ENCODE measurements at places on chromosomes 3 and 15. TPM values are rescaled to one million over a fixed set of nuclear protein-coding genes. Genes with fewer than 3 reads are reported as not detected.

GRCh38 chr3:169390271-169390670 lies 273.2 kb downstream of the MECOM start:
- H3K36me3 ChIP-seq: no peaks in the 10 kb centered on the region
- no peak for DNase-seq
- no peak overlapping the region for H3K27ac ChIP-seq
- H3K4me1 ChIP-seq: no peaks in the 10 kb centered on the region
- no peak overlapping the region for H3K4me3 ChIP-seq

GRCh38 chr15:97576929-97577645 lies 383.4 kb upstream of the ARRDC4 start:
- DNase-seq: no peak
- H3K27ac ChIP-seq: no peak overlapping the region
- no peaks in the 10 kb centered on the region for H3K27me3 ChIP-seq
- peaks cover 4% of the 10 kb centered on the region for H3K36me3 ChIP-seq

GRCh38 chr3:99625643-99626416 lies 12.6 kb upstream of the COL8A1 start:
- H3K4me3 ChIP-seq: no peak overlapping the region
- no peaks in the 10 kb centered on the region for H3K36me3 ChIP-seq
- no peak for DNase-seq

DNA sequence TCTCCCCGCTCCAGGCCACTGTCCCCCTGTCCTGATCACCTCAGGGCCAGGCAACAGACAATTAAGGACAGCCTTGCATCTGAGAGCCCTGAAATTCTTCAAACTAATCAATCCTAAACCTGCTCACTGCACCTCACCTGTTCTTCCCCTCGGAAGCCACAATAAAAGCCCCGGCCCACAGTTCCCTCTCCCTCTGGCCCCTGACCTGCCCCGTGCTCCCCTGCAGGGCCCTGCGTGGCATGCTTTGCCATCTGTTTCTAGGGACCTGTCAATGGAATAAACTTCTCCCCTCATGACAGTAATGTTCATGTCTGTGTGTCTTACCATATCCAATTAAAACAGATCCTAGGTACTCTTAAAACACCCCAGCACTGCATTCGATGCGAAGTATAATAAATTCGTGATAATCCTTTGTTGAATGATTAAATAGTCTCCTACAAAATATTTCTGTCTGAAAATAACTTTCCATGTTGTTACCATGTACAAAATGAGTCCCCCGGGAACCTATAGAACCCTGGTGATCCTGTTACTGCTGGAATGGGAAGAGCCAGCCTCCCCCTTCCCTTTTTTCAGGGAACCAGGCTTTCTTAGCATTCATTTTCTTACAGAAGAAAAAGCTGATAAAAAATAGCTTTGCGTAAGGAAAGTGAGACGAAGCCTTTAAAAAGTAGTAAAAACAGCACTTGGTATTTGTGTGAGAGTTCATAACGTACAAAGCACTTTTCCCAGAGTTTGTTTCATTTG lies 59.0 kb downstream of the ABTB1 start:
- no peak overlapping the region for H3K27ac ChIP-seq
- DNase-seq: no peak
- peaks cover 4% of the 10 kb centered on the region for H3K4me1 ChIP-seq
- H3K27me3 ChIP-seq: no peaks in the 10 kb centered on the region
- no peak overlapping the region for H3K4me3 ChIP-seq

- H3K4me3 ChIP-seq: no peak overlapping the region
- no peak overlapping the region for H3K27ac ChIP-seq
- no peaks in the 10 kb centered on the region for H3K4me1 ChIP-seq
- H3K27me3 ChIP-seq: no peaks in the 10 kb centered on the region
Observed at GRCh38 chr15:68681836-68682235, 103.0 kb downstream of the CORO2B start.

GRCh38 chr3:130737622-130738021 lies 9.0 kb downstream of the PIK3R4 start:
- H3K4me3 ChIP-seq: no peak overlapping the region
- H3K4me1 ChIP-seq: no peaks in the 10 kb centered on the region
- H3K27me3 ChIP-seq: no peaks in the 10 kb centered on the region
- no peaks in the 10 kb centered on the region for H3K36me3 ChIP-seq
- DNase-seq: no peak
- H3K27ac ChIP-seq: no peak overlapping the region

DNA sequence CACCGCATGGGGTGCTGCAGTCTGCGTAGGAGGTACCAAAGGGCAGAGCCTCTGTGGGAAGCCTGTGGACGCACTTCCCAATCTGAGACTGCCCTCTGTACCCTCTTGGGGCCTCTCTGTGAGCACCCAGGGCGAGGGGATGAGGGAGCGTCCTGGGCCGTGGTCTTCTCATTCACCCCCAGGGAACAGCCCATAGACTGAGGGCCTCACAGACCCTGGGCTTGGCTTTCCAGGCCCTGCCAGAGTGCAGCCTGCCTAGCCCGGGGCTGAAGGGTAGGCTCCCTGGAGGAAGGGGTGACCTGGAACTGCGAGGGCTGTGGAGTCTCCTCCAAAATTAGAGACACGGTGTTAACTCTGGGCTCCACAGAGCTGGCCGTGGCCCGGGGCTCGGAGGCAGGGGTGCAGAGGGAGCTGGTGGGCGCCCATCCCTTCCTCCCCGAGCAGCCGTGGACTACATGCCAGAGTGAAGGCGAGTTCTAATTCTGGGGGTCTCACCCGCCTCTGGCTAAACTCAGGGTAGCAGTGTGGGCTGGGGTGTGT lies 468 bp upstream of the SPTBN5 start:
- no peaks in the 10 kb centered on the region for H3K36me3 ChIP-seq
- H3K4me3 ChIP-seq: peak overlapping the region; percentile 46
- DNase-seq: no peak
- peaks cover 19% of the 10 kb centered on the region for H3K4me1 ChIP-seq
- no peaks in the 10 kb centered on the region for H3K27me3 ChIP-seq

- no peak overlapping the region for H3K4me3 ChIP-seq
- no peak overlapping the region for H3K27ac ChIP-seq
- no peaks in the 10 kb centered on the region for H3K36me3 ChIP-seq
- no peaks in the 10 kb centered on the region for H3K27me3 ChIP-seq
- no peak for DNase-seq
Observed at GRCh38 chr3:156425651-156426050, 129.3 kb downstream of the SSR3 start.

GRCh38 chr15:100254691-100255090 lies 87.1 kb downstream of the ADAMTS17 start:
- no peak overlapping the region for H3K4me3 ChIP-seq
- DNase-seq: no peak

CPA3 gene
- 44.2 TPM for total RNA-seq

C3orf38 gene
- total RNA-seq: 23.0 TPM

SEMA6D gene
- total RNA-seq: 22.8 TPM
